HCT116 (cell line): ENCODE measurements at places on chromosomes 3 and 15.

DNA sequence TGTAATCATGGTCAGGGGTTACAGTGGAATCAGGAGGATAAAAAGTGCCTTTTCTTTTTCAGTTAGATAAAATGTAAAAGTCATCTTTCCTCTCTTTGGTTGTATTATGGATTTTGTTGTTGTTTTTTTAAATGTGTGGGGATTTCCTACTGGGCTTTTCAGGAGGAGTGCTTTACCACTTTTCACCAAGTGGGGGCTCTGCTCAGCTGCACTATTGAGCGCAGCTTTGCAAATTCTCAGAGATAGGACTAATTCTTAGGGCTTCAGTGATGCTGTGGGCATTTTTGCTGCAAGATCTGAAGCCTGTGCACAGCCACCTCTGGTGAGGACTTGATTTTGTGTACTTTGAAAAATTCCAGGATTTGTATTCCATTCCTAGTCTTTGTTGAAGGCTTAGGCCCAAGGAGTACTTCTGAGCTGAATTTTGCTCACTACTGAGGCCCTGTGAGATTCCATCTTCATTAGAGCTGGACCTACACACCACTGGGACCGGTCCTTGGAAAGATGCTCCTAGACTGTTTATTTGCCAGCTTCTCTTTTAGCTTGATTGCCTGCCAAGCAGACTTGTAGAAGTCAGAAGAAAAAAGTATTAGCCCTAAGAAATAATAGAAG, 7.5 kb downstream of the GNB5 start:
- no peak for DNase-seq

DNA sequence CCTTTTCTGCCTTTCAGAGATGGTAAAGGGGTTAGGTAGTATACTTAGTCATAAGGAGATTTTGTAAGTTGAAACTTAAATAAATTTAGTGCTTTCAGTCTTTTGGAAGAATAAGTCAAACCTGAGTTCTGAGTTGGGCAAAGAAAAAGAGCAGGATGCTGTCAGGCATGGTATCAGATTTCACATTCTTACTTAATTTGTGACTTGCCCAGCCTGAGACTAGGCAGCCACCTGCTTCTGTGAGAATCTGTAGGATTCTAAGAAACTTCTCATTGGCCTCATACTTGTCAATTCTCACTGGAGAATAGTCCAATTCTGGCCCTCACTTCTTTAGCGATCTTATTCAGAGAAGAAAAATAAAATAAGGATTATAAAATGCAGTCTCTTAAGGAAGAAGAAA, 577.5 kb downstream of the DIPK2A start:
- no peak for DNase-seq

GRCh38 chr3:119937229-119937628, 155.3 kb downstream of the NR1I2 start:
- DNase-seq = no peak

DNA sequence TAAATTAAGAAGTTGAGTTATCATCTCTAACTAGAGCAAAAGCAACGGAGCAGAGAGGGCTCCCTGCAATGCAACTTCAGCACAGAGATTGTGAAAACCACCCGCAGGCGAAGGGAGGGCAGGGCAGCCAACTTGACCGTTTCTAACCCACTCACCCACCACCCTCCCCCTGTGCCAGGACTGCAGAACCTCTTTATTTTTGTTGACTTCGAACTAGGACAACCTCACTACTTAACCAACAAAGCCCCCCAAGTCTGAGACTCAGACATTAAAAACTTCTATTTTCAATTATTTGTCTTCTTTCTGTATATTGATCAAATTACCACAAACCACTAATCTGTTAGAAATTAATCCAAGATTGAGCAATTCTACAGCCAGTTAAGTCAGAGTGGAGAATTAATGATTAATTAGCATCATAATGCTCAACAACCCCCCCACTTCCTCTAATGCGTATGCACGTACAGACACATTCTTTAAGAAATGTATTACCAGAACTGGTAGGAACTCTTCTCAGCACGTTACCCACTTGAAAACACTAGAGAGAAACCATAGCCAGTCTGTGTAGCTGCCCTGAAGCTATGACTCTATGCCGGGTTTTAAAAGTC, 2.0 kb downstream of the MGLL start:
- DNase-seq = no peak

- no peak for DNase-seq
Measured at GRCh38 chr3:11373235-11373634, 101.0 kb downstream of the ATG7 start.

DNA sequence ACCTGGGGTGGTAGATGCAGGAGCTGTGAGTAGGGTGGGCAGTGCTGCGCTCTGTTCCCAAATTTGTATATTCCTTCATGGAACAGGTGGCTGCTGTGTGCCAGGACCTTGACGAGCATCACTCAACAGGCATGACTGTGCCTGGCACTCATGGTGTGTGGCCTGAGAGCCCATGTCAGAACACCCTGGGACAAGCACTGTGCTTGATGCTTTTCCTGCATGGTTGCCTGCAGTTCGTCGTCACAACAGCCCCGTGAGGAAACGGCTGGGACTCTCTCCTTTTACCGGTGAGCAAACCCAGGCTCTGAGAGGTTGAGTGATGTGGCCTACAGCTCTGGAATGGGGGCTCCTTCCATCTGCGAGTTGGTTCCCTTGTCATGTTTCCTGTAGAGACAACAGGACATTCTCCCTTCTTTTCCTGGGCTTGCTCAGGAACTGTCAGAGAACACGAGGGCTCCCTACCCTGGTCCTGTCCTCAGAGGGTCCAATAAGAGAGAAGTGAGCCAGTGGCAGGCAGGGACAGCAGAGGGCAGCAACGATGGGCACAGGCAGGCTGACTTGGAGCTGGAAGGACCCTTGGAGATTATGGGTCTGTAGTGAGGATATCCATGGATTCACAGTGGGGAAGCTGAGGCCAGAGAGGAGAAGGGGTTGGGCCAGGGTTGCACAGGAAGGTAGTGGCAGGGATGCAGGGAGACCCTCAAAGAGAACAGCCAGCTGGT, 37.4 kb downstream of the PRKCD start:
- no peak for DNase-seq

DNA sequence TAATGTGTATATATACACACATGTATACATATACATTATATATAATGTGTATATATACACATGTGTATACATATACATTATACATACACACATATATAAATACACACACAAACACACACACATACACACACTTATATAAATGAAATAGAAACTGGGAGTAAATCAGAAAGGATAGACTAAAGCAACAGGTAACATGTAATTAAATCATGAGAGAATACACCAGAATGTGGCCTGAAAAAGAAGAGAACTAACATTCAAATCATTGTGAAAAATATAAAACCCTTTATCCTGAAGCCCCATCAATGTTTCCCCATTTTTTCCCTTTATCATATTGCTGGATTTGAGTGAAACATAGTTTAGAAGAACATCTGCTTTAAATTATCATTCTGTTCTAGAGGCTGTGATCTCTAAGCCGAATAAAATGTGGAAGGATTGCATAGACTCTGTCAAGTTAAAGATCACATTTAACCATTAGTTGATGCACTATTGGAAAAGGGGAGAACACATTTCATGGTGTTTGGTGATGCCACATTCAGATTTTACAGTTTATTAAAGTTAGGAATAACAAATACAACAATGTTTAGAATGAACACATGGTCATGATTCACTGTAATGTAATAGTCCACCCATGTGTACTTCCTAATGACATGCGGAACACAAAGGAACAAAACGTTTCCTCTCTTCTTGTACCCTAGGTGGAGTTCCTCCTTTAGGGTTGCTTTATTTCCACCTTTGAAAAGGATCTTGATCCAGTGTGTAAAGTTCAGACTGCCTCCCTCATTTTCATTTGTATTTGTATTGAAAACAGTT, 12.5 kb upstream of the THRB start:
- DNase-seq = no peak

- DNase-seq = no peak
Measured at GRCh38 chr3:174329321-174329720, 529.8 kb upstream of the NAALADL2 start.

- no peak for DNase-seq
Measured at GRCh38 chr15:60660290-60661051, 181.5 kb upstream of the ICE2 start.

DNA sequence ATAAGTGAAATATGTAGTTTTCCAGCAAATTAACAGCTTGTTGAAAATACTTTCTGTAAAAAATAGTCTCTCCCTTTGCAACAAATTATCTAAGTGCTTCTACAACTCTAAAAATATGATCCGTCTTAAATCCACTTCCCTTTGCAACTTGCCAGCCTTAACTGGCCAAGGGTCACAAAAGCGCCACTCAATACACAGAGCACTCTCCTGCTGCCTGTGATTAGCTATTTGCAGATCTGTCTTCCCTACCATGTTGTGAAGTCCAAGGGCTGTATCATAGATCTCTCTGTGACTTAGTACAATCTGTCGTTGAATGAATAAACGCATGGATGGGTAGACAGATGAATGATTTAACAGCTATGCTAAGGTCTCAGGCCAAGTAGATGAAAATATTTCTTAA, 76.2 kb downstream of the ITGB5 start:
- DNase-seq = no peak

DNA sequence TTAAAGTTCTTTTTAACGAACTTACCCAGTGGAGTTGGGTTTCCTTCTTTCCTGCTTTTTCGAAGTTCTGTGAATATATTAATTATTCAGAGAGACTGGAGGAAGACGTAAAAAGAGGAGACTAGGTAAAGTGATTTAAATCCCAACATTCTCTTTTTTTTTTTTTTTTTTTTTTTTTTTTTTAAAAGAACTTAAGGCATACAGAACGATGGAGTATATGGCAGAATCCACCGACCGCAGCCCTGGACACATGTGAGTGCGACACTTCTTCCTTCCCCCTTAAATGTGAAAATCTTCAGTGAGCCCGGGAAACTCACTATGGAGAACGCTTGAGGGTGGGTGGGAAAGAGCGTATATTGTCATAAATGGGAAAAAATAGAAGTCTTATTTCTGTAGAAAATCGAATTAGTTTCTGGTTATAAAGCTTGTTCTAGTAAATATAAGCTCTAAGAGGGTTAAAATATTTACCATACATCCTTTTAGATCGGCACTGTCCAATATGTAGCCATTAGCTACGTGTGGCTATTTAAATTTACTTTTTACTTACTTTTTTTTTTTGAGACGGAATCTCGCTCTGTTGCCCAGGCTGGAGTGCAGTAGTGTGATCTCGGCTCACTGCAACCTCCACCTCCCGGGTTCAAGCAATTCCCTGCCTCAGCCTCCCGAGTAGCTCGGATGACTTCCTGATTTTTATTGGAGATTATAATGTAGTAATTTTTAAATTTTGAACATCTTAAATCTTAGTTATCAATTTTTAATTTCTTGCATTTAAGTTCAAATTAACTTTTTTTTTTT, 892 bp downstream of the NMD3 start:
- no peak for DNase-seq

- DNase-seq = no peak
Measured at GRCh38 chr3:10852066-10852808, 36.2 kb downstream of the SLC6A11 start.

DNA sequence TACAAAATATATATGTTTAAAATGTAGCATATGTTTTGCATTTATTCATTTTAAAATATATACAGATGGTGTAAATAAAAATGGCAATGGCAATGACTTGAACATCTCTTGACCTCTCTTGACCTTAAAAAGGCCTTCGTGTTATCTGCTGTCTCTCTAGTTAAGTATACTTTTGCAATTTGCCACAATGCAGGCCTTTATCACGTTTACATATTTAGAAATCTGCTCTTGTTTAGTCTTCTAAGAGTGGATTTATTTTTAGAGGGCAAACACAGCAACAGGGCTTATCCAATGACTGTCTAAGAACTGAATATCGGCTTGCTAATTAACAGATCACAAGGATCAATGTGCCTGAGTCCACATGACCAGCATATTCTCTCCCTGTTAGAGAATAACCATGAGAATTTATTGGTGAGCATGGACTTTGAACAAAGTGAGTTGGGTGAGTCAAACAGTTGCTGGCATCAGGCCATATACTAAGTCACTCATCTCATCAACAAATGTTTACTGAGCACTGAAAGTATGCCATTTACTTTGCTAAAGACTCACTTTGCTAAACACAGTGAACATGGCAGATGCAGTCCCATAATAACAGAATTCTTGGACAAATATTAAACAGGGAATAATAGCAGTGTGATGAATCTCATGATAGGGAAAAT, 48.2 kb downstream of the MDFIC2 start:
- DNase-seq = no peak

DNA sequence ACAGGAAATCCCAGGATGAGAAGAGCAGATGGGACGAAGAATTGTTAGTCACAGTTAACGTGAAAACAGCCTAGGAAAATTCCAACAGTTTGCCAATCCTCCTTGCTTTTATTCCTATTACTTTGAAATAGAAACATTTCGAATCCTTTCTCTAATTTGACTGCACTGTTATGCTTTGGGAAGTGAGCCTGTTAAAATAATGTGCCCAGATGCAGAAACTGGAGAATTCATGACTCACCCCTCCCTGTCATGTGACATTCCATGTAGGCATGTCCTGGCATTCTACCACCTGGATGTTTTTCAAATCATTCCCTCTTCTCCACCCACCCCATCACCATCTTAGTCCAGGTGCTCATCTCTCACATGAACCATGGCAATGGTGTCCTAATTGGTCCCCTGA, 107.3 kb downstream of the MINAR1 start:
- DNase-seq = no peak

- DNase-seq = no peak
Measured at GRCh38 chr3:176796371-176796770, 400.9 kb downstream of the TBL1XR1 start.

- DNase-seq = no peak
Measured at GRCh38 chr3:81516042-81516441, 245.4 kb downstream of the GBE1 start.

DNA sequence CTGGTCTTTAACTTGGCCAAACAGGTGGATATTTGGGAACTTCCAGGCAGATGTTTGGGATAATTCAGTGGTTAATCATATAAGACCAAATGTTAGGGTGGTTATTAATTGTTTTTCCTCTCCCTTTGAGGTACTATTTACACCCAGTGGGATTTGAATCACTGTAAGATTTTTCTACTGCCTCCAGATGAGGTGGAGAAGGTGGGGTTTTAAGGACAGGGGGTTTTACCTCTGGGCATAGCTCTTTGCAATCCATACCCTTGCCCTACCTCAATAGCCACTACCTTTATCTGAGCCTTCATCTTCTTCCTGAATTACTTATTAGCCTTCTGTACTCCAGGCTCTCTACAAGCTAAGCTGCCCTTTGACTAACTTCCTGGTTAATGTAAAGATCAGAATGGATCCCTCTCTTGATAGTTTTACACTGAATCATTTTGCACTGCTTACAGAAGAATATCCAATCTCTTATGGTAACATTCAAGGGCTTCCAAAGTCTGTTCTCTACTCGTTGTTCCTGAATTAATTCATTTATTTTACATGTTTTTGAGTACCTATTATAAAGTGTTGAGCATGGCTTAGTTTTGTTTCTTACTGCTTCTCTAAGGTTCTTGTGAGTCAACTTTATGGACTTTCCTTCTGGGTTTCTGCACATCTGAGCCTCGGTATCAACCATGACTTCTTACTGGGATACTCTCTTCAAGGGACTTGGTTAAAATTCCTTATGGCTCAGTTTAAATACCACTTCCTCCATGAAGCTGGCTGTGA, 331.2 kb upstream of the TBL1XR1 start:
- DNase-seq = no peak
